Stimulated activated CD4-positive, alpha-beta T cell treated with anti-CD3 and anti-CD28 coated beads, Interleukin-4, amount 100 ng/mL, for 48 hours (primary cell): ENCODE measurements at places on chromosomes 2 and 18.

GRCh38 chr2:225479386-225479785 lies 79.9 kb downstream of the NYAP2 start:
- no peak for DNase-seq

DNA sequence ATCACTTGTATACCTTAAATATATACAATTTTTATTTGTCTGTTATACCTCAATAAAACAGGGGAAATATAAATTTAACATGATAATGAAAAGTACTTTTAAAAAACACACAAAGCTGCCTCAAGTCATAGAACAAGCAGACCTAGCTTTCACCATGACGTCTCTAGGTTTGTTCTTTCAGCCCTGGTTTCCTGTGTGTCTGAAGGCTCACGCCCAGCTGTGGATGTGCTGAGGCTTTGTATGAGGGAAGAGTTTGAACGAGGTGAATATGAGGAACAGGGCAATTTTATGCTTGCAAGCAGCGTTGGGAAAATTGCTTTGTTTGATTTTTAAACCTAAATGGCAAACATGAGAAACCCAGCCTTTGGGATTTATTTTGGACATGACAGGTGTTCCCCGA lies 15.3 kb downstream of the SH3RF3 start:
- DNase-seq: no peak

- DNase-seq: no peak
Observed at GRCh38 chr2:212426637-212427412, 111.8 kb downstream of the ERBB4 start.

- no peak for DNase-seq
Observed at GRCh38 chr18:8177330-8178016, 431.8 kb upstream of the RAB12 start.

DNA sequence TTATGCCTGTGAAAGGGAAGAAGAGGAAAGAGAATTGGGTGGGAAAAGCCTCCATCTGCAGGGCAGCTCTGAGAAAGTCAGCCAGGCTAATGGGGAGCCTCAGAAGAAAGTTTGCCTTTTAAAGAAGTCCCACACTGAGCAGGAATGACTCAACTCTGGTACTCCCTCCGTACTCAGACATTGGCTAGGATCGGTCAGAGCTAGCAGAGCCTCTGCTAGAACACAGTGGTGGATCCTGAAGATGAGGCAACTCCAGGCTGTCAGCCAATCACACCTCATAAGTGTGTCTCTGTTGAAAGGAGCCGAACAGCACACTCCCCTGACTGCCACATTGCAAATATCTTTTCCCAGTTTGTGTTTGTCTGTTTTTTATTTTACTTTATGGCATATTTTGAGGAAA lies 96.9 kb downstream of the HNRNPLL start:
- DNase-seq: no peak

GRCh38 chr2:10282611-10283105 lies 20.0 kb upstream of the HPCAL1 start:
- DNase-seq: no peak

DNA sequence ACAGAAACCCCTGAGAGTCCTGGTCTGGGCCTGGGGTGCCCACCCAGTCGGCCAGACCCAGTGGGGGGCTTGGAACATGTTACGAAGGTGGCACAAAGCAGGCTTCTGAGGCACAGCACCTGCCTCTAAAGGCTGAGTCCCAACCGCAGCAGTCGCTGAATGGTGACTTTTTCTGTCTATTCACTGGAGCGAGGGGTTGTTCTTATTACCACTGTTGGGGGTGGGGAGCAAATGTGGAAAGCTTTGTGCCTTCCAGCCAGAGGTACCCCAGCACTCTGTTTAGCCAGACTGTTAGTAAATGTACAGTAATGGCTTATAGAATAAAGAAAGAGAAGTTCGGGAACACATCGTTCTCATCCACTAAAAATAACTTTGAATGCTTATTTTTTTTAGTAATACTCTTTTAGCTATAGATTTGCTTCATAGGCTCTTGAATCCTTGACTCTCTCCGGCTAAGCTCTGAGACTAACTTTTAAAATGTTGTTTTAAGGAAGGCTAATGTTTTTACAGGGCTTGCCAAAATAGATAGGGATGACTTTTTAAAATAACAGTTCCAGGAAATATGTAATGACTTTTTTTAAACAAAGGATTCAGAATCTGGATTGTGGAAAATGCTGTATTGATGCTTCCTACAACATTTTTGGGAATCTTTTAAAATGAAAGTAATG lies 23.4 kb upstream of the PTPN2 start:
- no peak for DNase-seq

DNA sequence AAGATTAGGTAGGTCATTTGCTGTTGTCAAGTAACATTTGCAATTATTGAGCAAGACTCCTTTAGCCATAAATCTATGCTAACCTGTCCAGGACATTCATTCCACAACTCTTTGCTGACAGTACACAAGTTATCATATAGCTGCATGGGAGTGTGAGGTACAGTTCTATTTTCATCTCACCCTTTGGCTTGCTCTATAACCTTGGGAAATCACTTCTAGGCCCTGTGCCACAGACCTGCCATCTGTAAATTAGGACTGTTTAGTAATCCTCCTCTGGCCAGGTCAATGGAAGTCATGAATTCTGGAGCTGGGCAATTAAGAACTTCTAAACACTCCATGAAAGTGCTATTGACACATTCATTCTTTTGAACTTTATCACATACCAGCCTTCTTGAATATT lies 34.6 kb upstream of the PAIP2B start:
- no peak for DNase-seq

- DNase-seq: no peak
Observed at GRCh38 chr2:82811946-82812345, 1647.1 kb downstream of the SUCLG1 start.

DNA sequence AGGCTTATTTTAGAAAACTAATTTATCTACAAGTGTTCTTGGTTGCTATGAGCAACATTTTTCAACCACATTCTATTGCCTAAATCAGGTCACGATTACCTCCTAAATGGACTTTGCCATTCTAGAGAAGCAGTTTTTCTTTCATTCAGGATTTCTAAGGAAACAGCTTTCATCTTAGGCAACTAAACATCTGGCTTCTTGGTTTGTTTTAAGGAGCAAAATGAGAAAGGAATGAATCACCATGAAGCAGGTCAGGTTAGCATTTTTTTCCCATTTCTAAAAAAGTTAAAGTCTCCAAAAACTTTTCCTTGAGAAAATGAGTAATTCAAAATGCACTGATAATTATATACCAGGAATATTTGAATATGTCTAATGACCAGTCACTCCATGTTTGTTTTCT lies 114.8 kb downstream of the GAREM1 start:
- no peak for DNase-seq

DNA sequence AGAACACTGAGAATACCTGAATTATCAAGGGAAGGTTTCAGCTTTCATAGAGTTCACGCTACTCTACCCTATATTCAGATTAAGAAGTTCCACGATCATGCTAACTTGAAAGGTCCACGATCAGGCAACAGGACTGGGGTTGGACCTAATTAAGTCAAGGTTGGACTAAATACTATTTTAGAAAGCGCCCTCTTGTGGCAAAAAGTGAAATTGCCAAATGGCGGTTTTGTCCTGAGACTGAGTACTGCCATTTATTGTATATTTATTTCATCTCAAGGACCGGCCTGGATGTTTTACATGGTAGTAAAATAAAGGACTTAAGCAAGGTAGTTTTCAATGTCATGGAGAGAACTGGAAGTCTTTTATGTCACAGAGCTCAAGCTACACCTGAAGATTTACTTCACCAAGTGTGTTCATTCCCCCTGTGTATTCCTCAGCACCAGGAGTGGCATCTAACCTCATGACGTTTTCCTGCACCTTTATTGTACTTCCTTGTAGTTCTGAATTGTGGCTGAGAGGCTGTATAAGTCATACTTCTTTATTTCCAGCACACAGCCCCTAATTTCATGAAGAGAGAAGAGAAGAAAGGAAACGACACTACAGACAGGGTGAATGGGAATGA lies 56.8 kb downstream of the SRD5A2 start:
- peak; percentile 53 for DNase-seq

- DNase-seq: no peak
Observed at GRCh38 chr2:63121055-63121834, 70.6 kb downstream of the OTX1 start.

- no peak for DNase-seq
Observed at GRCh38 chr18:27142891-27143290, 42.2 kb downstream of the CHST9 start.

DNA sequence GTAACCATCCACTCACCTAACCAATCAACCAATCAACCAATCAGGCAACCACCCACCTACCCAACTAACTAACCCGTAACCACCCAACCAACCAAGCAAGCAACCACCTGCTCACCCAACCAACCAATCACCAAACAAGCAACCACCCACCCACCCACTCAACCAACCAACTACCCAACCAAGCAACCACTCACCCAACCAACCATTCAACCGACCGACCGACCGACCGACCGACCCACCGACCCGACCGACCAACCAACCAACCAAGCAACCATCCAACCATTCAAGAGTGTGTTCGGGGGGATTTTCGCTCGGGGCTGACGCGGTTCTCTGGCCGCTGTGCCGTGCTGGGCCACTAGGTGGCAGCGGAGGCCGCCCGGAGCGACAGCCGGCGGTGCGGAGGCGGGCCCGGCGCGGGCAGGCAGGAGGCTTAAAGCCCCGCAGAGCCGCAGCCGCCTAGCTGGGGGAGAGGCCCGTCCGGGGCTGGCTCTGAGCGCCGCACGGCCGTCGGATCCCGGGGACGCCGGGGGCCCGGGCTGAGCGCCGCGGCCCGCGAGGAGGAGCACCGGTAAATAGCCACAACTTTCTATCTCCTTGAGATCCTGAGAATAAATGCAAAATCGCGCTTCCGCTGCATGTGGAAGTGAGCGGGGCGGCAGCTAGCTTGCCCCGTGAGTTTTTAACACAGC lies at the start of gene MC5R:
Gene MC5R (plus strand): TSS at position 443 of the 689 bp plus-strand sequence. CDS start 1,617 bp downstream, outside the sequence.
- peak; percentile 76 for DNase-seq

DNA sequence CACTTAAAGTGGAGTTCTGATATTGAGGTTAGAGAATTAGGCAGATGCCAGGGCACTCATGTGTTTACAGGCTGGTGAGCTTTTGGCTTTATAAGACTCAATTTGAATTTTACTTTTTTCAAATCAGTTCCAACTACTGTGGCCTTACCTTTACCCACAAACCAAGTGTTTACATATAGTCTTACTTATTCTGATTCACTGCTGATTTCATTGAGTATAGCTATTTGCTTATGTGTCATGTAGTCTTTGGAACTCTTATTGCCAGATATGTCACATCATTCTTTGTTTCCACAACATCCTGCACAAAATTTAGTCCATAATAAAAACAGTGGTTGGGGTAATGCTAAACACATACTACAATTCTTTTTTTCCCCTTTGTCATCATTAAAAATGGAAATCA lies 96.5 kb downstream of the XIRP2 start:
- DNase-seq: no peak

GRCh38 chr2:223437788-223438187 lies 164.4 kb downstream of the SCG2 start:
- DNase-seq: no peak

DNA sequence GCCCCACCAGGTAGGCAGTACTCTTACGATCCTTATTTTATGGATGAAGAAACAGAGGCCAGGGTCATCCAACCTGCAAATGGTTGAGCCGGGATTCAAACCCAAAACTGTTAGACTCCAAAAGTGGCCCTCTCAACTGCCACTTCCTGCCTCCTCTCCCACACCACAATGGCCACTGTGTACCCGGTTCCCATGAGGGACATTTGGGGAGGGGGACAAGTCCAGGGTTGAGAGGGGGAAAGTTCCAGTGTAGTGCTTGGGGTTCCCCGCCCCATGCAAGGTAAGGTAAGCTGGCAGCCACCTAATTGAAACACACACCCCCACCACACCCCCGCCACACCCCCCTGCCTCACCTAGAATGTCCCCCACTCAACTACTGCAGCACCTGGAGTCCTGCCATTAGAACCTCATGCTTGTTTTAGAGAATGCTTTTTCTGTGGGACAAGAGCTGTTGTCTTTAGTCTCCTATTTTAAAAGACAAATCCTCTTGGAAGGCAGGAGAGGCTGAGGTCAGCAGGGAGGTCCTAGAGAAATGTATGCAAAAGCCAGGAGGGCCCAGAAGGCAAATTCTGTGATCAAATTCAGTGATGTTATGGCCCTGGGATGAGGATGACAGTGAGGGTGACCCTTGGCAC lies 145.2 kb downstream of the ZFP36L2 start:
- DNase-seq: no peak

DNA sequence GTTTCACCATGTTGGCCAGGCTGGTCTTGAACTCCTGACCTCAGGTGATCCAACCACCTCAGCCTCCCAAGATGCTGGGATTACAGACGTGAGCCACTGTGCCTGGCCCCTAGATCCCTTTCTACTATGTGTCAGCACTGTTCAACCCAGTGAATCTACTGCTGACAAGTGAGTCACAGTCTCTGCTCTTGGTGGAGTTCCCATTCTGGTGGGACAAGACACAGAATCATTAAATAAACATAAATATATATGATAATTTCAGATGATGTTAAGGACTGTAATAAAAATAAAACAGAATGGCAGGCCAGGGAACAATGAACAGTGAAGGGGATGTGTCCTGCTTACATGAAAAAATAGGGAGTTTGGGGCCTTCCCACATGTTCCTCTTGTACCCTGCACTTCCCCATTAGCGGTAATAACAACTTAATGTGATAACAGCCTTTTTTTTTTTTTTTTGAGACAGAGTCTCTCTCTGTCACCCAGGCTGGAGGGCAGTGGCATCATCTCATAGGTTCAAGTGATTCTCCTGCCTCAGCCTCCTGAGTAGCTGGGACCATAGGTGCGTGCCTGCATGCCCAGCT lies 112.2 kb downstream of the CPO start:
- DNase-seq: no peak

- DNase-seq: no peak
Observed at GRCh38 chr2:28390746-28391563, 1.7 kb upstream of the FOSL2 start.

- no peak for DNase-seq
Observed at GRCh38 chr18:75438891-75439290, 11.4 kb upstream of the SMIM21 start.
